ENCODE measurements at places on chromosomes 7 and 10.

- no peak for DNase-seq
Measured at GRCh38 chr7:150631866-150632864, at the start of gene GIMAP6. TSS of gene GIMAP6 (minus strand) at chr7:150632385. CDS start at chr7:150630142, 2,243 bp downstream.

- DNase-seq, result peak; percentile 24
Measured at GRCh38 chr7:68547181-68547580, 1051.1 kb upstream of the AUTS2 start.

GRCh38 chr7:130910949-130911944, 177.2 kb upstream of the KLF14 start:
- DNase-seq, result no peak

DNA sequence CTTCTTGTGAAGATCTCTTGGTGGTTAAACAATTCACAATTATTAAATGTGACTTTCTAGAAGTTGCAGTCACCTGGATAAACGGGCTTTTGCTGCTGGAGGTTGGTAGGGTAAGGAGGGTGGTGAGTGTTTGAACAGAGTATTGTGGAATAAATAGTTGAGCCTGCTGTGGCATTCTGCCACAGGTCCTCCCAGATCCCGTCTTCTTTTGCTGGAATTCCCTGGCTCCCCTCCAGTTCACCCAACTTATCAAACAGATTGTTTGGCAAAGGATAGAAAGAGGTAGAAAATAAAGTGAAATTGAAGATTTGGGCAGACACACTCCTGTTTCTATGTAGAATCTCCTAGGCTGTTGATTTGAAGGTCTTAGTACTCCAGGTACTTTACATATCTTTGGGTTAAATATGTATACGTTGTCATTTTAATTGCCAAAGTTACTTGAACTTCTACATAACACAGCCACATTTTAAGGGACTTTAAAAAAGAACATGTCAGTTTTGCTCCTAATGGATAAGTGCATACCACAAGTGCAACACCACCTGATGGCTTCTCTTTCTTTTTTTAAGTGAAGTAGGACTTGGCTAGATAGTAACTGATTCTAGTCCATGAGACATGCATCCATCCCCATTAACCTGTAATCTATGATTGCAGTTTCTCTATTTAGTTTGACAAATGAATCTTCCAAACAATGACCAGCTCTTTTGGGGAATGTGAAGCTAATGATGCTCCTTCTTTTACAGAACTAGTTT, 83.0 kb downstream of the ARL4A start:
- peak; percentile 64 for DNase-seq

DNA sequence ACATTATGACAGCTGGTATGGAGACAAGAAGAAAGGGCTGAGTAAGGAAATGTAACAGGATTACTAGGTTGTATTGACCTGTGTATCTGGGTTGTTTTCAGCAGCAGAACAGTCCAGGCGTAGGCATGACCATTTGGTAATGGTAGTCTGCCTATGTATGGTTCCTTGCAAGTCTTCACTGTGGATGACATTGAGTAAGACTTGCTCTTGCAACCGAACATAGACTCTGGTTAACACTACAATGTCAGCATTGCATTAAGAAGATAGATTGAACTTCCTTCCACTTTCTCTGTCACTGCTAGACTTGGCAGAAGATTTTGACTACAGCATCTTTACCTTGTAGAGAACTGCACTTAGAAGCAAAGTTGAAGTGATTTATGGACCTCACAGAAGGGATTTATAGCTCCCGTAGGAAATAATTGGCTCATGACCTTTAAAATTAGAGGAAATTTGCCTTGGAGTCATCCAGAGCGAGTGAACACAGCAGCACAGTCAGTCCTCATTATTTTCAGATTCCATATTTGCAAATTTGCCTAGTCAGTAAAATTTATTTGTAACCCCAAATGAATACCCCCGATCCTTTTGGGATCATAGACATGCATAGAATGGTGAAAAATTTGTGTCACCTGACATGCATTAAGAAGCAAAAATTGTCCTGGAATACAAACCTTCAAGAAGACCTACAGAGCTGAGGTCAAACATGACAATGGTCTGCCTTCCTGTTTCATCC, 79.6 kb upstream of the STRIP2 start:
- DNase-seq, result no peak

- DNase-seq, result no peak
Measured at GRCh38 chr7:131517218-131517923, 39.1 kb downstream of the PODXL start.

- no peak for DNase-seq
Measured at GRCh38 chr7:116083796-116084195, 53.2 kb upstream of the TFEC start.
